ENCODE measurements at places on chromosomes 13 and 19. TPM values are rescaled to one million over a fixed set of nuclear protein-coding genes. Genes with fewer than 3 reads are reported as not detected.

DNA sequence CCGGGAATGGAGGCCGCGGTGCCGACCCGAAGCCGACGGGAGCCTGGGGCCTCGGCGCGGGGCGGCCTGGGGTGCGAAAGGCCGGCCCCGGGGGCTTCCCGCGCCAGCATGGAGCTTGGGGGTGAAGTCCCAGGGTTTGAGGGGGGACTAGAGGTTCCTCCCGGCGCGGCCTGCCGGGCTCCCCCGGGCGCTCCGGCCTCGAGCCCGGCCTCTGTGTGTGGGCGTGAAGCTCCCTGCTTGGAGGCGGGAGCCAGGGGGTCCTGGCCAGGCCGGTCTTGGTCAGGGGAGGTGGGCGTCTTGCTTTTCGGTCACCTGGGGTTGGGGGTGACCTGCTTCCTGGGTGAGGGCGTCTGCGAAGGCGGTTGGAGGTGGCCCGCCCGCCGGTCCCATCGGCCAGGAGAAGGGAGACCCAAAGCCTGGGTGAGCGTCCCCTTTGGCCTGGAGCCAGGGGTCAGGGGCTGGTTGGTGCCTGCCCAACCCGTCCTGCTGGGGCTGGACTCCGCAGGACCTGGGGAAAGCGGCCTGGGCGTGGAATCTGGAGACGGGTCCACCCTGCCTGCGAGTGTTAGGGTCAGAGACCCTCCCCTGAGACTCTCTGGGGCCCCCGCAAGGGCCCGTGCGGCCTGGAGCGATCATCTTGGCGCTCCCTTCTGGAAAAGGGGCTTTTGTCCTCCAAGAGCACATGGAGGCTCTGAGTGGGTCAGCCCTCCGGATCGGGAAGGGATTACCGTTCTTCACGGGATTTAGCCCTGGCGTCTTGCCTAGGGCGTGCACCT, 535 bp downstream of the BSG start:
- H3K4me3 ChIP-seq: peak overlapping the region; percentile 90
- peaks cover 6% of the 10 kb centered on the region for H3K36me3 ChIP-seq
- no peak overlapping the region for H3K27ac ChIP-seq
- H3K4me1 ChIP-seq: peaks cover 36% of the 10 kb centered on the region

GRCh38 chr13:37442996-37443395, 155.6 kb downstream of the POSTN start:
- H3K36me3 ChIP-seq: no peaks in the 10 kb centered on the region
- H3K4me3 ChIP-seq: no peak overlapping the region
- no peaks in the 10 kb centered on the region for H3K4me1 ChIP-seq
- no peaks in the 10 kb centered on the region for H3K27me3 ChIP-seq
- no peak overlapping the region for H3K27ac ChIP-seq
- DNase-seq: no peak

GRCh38 chr19:40927567-40927966, 45.5 kb upstream of the CYP2A7 start:
- no peaks in the 10 kb centered on the region for H3K4me1 ChIP-seq
- no peak overlapping the region for H3K27ac ChIP-seq
- peaks cover 30% of the 10 kb centered on the region for H3K27me3 ChIP-seq
- no peak overlapping the region for H3K4me3 ChIP-seq

- no peaks in the 10 kb centered on the region for H3K36me3 ChIP-seq
- H3K4me3 ChIP-seq: no peak overlapping the region
- H3K4me1 ChIP-seq: no peaks in the 10 kb centered on the region
- no peak overlapping the region for H3K27ac ChIP-seq
- no peak for DNase-seq
Measured at GRCh38 chr19:31519908-31520307, 170.7 kb upstream of the TSHZ3 start.

DNA sequence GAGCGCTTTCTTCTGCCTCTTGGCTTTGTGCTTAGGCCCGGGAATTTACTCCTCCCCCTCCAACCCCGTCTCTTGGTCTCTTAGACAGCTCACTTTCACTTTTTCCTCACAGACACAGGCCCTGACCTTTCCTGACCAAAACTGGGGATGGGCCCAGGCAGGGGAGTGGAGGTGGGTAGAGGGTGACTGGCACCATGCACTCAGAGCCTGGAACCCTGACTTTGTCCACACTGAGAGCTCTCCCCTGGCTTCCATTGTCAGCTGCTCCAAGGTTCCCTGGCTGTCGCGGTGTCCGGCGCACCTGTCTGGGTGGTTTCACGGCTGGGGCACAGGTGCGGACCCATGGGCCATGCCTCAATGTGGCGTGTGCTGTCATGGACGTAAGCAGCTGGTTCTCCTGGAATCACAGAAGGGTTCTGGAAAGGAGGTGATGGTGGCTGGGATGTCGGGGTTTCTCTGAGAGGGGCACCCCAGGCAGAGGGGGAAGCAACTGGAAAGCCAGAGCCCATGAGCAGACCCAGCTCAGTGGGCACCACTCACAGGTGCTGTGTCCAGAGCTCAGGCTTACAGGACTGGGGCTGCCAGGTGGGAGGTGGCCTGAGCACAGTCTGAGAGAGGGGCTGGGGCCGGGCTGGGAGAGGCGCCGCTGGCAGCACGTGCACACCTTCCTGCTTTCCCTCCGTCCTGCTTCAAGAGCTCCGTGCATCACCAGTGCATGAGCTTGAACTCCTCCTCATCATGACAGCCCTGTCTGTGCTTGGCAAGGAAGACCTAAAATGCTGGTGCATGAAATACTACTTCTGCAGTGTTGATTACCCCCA, 28.0 kb upstream of the C1QTNF9 start:
- H3K36me3 ChIP-seq: peaks cover 17% of the 10 kb centered on the region
- DNase-seq: no peak
- peak overlapping the region; percentile 75 for H3K27ac ChIP-seq
- no peaks in the 10 kb centered on the region for H3K27me3 ChIP-seq
- peaks cover 20% of the 10 kb centered on the region for H3K4me1 ChIP-seq

GRCh38 chr13:103833294-103833852, 767.2 kb upstream of the SLC10A2 start:
- no peak for DNase-seq
- no peaks in the 10 kb centered on the region for H3K27me3 ChIP-seq
- H3K27ac ChIP-seq: no peak overlapping the region
- H3K4me1 ChIP-seq: no peaks in the 10 kb centered on the region
- H3K4me3 ChIP-seq: no peak overlapping the region

GRCh38 chr19:48740164-48740972, at the start of gene RASIP1:
TSS of gene RASIP1 (minus strand) at chr19:48740610. CDS start at chr19:48740282, 328 bp downstream.
- H3K4me1 ChIP-seq: peaks cover 20% of the 10 kb centered on the region
- no peak for DNase-seq
- no peaks in the 10 kb centered on the region for H3K36me3 ChIP-seq

GRCh38 chr13:109366525-109366924, 419.9 kb downstream of the IRS2 start:
- no peak overlapping the region for H3K27ac ChIP-seq
- no peak overlapping the region for H3K4me3 ChIP-seq
- no peak for DNase-seq
- H3K27me3 ChIP-seq: no peaks in the 10 kb centered on the region

DNA sequence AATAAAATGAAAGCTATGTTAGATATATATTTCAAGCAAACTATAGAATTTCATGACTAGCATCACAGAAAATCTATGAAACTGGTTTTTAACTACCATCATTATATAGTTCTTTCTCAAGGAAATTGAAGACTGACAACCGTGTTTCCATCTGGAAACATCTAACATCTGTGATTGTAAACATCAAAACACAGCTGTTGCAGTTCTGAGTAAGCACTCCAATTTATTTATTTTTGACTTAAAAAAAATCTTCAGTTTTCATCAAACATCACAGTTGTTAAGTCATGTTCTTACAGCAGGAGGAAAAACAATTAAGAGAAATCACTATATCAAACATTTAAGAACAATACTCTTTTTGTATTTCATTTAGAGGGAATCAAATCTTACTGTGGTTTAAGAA, 1653.0 kb upstream of the MIR17HG start:
- no peak overlapping the region for H3K27ac ChIP-seq
- H3K27me3 ChIP-seq: no peaks in the 10 kb centered on the region
- DNase-seq: no peak
- H3K4me1 ChIP-seq: no peaks in the 10 kb centered on the region
- H3K4me3 ChIP-seq: no peak overlapping the region
- no peaks in the 10 kb centered on the region for H3K36me3 ChIP-seq

DNA sequence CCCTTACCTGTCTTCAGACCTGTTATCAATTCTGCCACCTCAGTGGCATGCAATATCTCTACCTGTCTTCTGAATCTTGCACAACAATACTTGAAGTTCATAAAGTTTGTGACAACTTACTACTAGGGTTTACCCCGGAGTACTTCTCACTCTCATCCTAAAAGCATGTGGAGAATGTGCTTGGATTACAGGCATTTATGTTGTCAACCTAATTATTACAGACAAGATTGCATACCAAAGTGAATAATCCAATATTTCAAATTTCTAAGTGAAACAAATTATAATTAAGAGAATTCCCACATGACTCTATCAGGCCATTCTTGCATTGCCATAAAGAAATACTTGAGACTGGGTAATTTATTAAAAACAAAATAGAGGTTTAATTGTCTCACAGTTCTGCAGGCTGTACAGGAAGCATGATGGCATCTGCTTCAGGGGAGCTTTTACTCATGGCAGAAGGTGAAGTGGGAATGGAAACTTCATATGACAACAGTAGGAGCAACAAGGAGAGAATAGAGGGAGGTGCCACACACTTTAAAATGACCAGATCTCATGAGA, 661.0 kb upstream of the SPRY2 start:
- DNase-seq: no peak
- no peak overlapping the region for H3K27ac ChIP-seq
- H3K4me1 ChIP-seq: no peaks in the 10 kb centered on the region
- no peaks in the 10 kb centered on the region for H3K36me3 ChIP-seq
- no peak overlapping the region for H3K4me3 ChIP-seq

- no peak overlapping the region for H3K27ac ChIP-seq
- H3K4me1 ChIP-seq: no peaks in the 10 kb centered on the region
- H3K4me3 ChIP-seq: no peak overlapping the region
- H3K27me3 ChIP-seq: peaks cover 9% of the 10 kb centered on the region
Measured at GRCh38 chr19:32812036-32812435, 57.5 kb downstream of the SLC7A9 start.

- no peaks in the 10 kb centered on the region for H3K36me3 ChIP-seq
- no peak overlapping the region for H3K4me3 ChIP-seq
- no peak for DNase-seq
- no peak overlapping the region for H3K27ac ChIP-seq
- no peaks in the 10 kb centered on the region for H3K4me1 ChIP-seq
Measured at GRCh38 chr19:28869459-28869858, 343.5 kb downstream of the UQCRFS1 start.

The LILRB5 gene
- 0.24 TPM for total RNA-seq

The EDNRB gene
- total RNA-seq: not detected

The ODAD3 gene
- not detected for total RNA-seq

The GPR18 gene
- total RNA-seq: 32.4 TPM

The PEG3 gene
- total RNA-seq: not detected

The HIPK4 gene
- not detected for total RNA-seq
